Activated CD4-positive, alpha-beta memory T cell treated with anti-CD3 and anti-CD28 coated beads, Interleukin-2, amount 10 ng/mL, durations not matched to agents 7 days and 5 days (primary cell): ENCODE measurements at places on chromosomes 1 and 21.
A peak's percentile ranks its signal among the peaks of the same experiment; 100 is the strongest.

DNA sequence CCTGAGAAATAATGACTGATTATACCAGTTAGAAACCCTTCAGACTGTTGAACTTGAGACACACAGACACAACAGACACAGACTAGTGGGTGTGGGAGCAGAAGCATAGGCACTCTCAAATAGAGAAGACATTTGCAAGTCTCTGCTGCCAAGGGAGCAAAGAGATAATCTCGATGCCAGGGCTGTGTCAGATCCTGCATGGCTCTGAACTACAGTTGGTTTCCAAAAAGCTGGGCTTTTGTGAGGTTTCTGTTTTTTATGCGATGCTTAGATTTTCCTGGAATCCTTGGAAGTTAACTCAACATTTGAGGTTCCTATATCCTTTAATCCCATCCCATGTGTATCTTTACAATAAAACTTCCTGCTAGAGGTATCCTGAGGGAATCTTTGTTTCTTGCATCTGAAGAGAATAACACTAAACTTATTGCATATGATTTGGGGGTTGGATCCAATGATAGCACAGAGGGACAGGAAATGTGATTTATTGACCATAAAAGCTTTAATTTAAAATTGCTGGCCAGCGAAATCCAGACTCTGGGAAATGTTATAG lies 236.4 kb downstream of the SPATA17 start:
- DNase-seq: no peak

- no peak for DNase-seq
Measured at GRCh38 chr21:45056296-45056904, 18.0 kb upstream of the ADARB1 start.

GRCh38 chr1:7549277-7550161 lies 221.6 kb upstream of the VAMP3 start:
- DNase-seq: peak; percentile 60

GRCh38 chr1:17161137-17161740 lies 42.0 kb upstream of the PADI2 start:
- peak; percentile 20 for DNase-seq

DNA sequence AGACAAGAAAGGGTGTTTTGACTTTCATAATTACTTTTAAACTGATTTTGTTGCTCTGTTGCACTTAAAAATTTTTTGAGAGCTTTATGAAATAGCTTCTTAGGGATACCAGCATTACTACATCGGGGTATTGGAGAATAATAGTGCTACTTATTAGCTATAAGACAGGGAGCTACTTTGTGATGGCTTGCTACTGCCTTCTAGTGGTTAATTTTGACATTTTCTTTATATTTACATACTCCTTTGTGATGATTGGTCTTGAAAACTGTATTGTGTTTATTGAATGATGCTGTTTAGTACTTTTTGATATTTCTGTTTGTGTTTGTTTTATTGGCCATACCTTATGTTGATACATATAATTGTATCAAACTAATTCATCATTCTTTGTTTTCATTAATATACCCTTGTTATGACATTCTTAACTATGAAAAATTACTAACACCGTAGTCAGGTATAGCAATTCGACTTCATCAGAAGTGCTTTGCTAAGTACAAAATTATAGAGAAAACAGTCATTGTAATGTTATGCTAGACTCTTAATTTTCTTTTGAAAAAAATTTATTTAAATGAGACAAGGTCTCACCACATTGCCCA lies 85.5 kb downstream of the CLIC4 start:
- DNase-seq: no peak

DNA sequence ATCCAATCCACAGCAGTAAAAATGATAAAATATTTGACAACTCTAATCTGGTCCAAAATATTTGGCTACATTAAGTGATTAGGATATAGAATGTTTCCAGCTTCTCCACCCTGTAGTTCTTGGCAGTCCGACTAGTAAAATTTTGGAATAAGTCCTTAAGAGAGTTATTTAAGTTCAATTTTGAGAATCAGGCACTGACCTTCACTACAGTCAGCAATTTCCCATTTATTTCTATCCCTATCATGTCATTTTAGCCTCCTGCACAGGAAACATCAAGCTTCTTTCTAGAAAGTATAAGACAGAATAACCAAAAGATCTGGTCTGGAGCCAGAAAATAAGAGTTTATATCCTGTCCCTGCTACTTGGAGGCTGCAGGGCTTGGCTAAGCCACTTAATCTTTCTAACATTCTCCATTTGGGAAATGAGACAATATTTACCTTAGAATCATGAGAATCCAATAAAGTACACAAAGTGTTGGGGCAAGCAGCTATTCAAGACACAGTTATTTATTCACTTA lies 162.2 kb downstream of the DPYD start:
- DNase-seq: no peak

DNA sequence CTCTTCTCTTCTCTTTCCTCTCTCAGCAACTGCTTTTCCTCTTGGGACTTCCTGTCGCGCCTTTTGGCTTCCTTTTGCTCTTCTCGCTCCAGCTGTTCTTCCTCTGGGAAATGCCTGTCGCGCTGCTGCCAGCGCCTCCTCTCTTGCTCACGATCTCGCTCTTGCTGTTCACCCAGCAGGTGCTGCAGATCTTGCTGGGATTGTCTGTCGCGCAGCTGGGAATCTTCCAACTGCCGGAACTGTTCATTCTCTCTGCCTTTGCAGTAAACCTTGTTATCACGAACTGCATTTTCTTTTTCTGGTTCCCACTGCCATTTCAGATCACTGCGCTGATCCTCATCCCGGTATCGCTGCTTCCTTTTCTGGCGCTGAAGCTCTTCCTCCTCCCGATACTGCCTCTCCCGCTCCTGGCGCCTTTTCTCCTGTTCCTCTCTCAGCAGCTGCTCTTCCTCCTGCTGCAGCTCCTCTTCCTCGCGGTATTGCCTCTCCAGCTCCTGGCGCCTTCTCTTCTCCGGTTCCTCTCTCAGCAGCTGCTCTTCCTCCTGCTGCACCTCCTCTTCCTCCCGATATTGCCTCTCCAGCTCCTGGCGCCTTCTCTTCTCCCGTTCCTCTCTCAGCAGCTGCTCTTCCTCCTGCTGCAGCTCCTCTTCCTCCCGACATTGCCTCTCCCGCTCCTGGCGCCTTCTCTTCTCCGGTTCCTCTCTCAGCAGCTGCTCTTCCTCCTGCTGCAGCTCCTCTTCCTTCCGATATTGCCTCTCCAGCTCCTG lies 5.8 kb downstream of the TCHH start:
- no peak for DNase-seq

GRCh38 chr1:21261551-21262292 lies 28.5 kb downstream of the ECE1 start:
- DNase-seq: peak; percentile 26

DNA sequence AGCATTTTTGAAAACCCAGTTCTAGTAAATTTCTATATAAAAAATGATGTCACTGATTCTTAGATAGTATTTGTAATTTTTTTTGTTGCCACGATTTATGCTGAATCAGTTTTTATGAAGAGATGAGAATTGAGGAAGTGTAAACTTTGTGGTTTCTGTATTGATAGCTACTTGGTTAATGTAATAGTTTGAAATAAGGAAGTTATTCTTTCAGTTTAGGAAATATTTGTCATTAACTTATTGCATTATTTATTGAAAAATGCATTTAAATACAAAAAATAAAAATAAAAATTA lies 97.8 kb downstream of the ZFYVE9 start:
- DNase-seq: no peak

DNA sequence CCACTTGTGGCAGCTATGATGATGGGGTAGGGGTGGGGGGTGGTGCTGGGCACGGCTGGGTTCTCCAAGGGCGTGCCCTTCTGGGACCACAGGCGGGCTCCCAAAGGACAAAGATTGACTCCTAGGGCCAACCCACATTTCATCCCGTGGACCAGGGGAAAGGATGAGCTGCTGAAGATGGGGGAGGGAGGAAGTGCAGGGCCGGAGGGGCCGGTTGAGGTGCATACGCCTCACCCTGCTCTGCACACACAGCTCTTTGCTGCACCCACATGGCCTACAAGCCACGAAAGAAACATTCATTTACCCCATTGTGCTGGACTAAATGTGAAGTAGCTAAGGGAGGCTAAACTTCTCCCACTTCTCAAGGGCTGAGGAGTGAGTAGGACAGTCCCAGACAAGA lies 34.2 kb upstream of the GNPAT start:
- DNase-seq: no peak

DNA sequence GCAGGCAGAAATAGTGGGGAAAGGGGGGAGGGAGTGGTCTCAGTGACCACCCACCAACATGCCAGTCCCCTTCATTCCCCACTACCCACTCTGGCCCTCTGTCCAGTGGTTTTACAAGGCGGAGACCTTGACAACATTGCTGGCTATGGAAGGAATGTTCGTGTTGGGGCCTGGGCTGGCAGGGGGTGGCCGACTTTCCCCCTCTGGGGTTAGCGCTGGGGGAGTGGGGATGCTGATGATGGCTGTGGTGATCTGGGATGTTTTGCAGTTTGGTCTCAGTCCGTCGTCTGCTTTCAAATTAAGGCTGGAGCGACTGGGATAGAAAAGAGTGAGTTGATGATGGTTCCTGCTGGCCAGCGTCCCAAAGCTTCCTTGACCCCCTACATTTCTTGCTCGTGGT lies 20.3 kb downstream of the DDX20 start:
- DNase-seq: no peak

GRCh38 chr1:168688644-168689326 lies 40.2 kb downstream of the DPT start:
- DNase-seq: no peak
